ENCODE measurements at places on chromosomes 2 and 18. TPM values are rescaled to one million over a fixed set of nuclear protein-coding genes. Genes with fewer than 3 reads are reported as not detected.

- no peak for DNase-seq
These were observed 323.9 kb downstream of the SLC8A1 start for GRCh38 chr2:40127890-40128557.

GRCh38 chr18:7452331-7452730, 114.8 kb upstream of the PTPRM start:
- DNase-seq, result peak; percentile 23

GRCh38 chr18:74454279-74454751, 2.8 kb downstream of the DIPK1C start:
- DNase-seq, result no peak

DNA sequence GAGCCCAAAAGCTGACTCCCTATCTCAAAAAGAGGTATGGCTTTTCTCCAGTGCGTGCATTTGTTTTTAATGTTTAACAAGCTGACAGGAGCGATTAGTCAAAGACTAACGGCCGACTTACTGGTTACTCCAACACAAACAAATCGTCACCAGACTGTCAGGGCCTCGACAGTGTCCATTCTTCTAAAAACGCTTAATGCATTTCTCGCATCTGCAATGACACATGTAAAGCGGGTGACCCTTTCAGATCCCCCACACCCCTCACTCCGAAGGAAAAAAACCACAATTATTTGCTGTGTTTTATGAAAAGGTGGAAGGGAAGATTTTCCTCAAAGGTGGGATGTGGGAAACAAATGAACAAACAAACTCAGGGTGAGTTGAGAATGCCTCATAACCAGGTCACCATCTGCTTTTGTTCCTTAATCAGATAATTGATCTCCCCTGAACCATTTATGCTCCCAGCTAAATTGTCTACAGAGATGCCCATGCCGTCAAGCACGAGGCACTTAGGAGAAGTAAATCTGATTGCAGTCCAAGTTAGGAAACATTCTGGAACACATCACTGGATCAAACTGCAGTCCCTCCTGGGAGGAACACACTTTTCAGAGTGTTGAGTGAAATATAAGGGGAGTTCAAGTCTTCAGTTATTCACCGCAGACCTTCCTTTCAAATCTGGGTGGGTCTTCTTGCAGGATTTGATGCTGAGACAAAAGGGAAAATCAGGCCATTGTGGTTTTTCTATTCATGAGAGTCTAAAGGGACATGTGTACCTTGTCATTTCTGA, 340.8 kb downstream of the CMPK2 start:
- no peak for DNase-seq

GAREM2 gene
- 4.2 TPM for total RNA-seq

Measured in left cardiac atrium (tissue), 4 donors.